ENCODE measurements at places on chromosomes 2 and 18.

- no peak for DNase-seq
Observed at GRCh38 chr2:159713631-159714246, 1.4 kb downstream of the MARCHF7 start.

DNA sequence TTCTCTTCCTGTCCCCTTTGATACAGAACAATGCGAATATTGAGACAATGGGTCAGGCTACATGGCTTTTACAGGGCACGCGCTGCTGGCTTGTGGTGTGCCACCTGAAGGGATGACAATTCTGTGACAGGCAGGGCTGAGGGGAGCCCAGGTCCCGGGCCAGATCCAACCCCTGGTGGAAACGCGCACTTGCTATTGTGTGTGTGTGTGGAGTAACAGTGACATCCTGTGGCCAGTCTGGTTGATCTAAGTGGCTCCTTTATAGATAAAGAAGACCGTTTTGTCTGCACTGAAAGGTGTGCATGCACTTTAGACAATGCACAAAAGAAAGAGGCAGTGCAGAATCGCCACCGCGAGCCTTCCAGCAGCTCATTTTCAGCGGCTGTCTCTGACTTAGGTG, 273.6 kb downstream of the HRH4 start:
- DNase-seq: no peak

GRCh38 chr18:48613589-48614404, 75.0 kb downstream of the CTIF start:
- no peak for DNase-seq

DNA sequence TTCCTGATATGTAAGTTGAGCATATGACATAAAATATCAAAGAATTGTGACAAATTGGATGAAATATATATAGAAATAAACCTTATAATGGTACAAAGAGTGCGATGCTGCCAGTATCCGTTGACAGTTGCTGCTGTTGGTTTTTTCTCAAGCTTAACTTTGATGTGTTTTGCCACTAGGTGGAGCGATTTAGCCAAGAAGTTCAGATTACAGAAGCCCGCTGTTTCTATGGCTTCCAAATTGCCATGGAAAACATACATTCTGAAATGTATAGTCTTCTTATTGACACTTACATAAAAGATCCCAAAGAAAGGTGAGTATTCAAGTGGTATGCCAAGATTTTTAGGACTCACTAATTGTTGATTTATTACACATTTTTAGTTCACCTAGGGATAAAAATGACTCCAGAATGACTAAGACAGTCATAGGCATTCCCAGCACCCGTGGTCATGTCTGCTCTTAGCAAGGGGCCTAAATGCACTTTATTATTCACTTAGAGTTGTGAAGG, 2.1 kb downstream of the RRM2 start:
- DNase-seq: peak; percentile 45

DNA sequence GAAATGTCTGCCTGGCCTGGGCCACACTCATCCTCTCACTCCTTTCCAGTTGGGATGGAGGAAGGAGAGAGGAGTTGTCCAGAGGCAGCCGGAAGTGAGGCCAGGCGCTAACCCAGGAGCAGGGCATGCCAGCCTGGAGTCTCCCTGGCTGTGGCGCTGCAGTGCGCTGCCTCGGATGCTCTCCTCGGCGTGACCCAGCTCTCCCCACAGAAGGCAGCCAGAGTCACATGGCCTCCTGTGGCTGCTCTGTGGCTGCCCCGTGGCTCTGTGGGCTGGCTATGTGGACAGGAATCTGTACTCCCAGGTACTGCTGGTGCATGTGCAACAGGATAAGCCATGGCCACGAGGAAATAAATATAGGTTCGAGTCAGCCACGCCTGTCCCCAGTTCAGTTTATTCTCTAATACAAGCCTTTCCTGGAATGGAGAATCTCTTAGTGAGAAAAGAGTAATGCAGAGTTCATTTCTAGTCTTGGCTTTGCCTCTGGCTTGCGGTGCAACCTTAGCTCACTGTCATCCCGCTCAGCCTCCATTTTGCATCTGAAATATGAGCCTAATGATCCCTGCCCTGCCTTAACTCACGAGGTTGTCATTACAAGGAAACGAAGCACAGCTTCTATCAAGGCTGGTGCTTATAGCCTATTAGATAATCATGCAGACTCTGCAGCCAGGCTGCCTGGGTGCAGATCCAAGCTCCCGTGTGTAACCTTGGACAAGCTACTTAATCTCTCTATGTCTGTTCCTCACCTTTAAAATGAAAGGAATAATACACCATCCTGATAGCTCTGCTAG, 106.3 kb downstream of the ANTXR1 start:
- DNase-seq: no peak

DNA sequence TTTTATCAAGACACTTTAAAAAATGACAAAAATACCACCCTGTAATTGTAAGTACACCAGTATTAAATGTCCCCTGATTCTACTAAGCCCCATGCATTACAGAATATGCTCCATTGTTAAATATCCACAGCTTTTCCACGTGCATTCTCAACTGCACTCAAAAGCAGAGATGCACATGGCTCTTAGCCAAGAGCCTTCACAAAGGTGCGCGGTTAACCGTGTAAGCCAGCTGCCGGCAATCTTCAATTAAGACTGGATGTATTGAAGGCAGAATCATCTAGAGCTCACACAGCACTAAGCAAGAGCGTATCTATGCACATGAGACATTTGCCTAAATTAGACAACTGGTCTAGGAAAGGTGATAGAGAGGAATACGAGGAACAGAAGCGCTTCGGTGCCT, 278.3 kb downstream of the NAPG start:
- no peak for DNase-seq

- DNase-seq: no peak
Observed at GRCh38 chr2:25112113-25112512, 56.3 kb downstream of the POMC start.

GRCh38 chr2:70161069-70161534, 29.7 kb downstream of the C2orf42 start:
- no peak for DNase-seq
